ENCODE measurements at places on chromosomes 11 and 22. TPM values are rescaled to one million over a fixed set of nuclear protein-coding genes. Genes with fewer than 3 reads are reported as not detected.
A peak's percentile ranks its signal among the peaks of the same experiment; 100 is the strongest.

PHETA2 gene
- total RNA-seq = 18.9 TPM

OR52I1 gene
- not detected for total RNA-seq

TEX54 gene
- not detected for total RNA-seq

CRY2 gene
- 11.2 TPM for total RNA-seq

CNGA4 gene
- total RNA-seq = 0.12 TPM

DNA sequence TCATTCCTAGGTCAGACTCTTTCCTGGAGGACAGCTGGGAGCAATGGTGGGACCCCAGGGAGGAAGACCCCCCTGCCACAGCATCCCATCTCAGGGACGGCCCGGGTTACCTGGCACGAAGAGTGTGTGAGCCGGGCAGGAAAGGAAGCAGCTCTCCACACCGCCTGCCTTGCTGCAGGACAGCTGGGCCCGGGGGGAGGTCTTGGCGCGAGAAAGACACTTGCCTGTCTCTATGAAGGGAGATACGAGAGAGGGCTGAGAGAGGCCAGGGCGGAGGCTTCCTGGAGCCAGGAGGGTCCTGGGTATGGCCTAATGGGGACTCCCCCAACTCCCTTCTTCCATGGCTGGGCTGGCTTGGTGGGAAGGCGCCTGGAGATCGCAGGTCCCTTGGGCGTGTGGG, 36.1 kb upstream of the TTLL12 start:
- DNase-seq = no peak

DNA sequence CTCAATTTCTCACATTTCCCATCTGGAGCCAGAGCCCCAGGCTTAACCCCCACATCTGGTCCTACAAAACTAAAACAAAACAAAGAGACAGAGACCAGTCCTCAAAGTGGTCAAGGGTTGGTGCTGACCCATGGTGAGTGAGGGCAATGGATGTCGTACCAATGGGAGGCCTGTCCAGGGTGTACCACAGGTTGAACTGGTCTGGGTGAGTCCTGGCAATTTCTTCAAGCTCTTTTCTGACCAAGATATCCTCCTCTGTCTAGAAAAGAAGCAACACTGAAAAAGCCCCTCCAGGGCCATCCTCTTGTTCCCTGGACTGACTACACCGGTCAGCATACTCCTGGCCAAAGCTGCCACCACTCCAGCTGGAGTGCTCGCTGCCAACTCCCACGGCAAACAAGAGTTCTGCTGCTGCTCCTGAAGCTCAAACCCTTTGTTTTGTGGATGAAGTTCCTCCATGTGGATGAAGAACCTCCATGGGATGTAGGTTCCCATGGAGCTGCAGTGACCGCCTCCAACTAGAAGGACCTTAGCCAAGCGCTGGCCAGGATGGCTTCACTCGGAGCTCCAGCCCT, 6.9 kb downstream of the CYB5R2 start:
- no peak for DNase-seq

GRCh38 chr11:12842933-12843636, 166.0 kb upstream of the RASSF10 start:
- peak; percentile 91 for DNase-seq

- DNase-seq = no peak
These were observed 56.1 kb downstream of the SMCO4 start for GRCh38 chr11:93487032-93487483.

DNA sequence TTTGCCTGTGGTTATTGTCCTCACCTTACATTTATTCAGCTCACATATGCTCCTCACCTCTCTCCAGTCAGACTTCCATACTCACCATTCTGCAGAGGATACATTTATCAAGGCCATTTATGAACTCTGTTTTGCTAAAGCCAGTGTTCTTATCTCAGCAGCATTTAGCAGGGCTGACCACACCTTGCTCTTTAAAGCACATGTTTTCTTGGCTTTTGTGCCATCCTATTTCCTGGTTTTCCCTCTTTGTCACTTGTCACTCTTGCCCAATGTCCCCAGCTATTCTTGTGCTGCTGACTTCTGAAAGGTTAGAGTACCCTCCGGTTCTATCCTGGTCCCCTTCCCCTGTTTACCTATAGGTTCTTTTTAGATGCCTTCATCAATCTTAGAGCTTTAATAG, 446.6 kb downstream of the NELL1 start:
- no peak for DNase-seq

DNA sequence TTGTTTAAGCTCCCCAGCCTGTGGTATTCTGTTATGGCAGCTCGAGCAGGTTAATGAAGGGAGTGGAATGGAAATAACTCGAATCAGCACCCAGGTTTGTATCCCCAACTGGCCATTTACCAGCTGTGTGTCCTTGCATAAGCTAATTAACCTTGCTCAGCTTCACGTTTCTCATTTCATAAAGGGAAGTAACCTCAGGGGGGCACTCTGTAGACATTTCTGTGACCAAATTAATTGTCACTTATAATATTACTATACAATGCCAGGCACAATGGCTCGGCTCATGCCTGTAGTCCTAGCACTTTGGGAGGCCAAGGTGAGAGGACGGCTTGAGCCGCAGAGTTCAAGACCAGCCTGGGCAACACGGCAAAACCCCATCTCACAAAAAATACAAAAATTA, 13.8 kb downstream of the ADA2 start:
- no peak for DNase-seq

DNA sequence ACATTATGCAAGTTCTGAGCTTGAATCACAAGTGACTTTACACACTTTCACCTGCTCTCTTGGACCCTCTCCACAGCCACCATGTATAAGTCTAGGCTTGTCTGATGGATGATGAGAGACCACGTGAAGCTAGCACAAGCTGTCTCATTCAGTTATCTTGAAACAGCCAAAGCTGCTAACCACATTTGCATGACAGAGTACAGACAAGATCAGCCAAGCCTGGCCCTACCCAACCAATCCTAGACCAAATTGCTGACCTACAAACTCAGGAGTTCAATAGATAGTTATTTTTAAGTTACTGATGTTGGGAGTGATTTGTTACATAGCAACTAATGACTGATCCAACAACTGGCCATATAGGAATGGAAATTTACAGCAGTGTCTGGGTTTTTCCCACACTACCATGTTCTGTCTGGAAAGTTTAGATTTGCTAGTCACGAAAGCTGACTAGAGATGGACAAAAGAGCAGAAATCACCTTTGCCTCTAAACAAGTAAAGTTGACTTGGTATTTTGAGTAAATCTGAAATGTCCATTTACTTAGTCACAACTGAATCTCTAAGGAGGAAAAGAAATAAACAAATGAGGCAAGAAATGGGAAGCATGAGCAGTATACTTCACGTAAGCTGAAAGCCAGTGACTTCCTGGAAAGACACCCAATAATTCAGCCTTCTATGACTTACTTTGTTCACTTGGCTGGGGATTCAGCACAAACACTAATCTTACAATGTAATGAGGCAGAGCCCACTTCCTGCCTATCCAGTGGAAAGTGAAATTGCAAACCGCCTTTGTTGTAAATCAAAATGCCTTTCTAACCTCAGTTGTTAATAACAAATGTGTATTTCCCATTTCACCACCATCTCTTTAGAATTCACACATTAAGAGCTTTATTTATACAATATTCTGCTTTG, 101.7 kb downstream of the FAM181B start:
- no peak for DNase-seq

DNA sequence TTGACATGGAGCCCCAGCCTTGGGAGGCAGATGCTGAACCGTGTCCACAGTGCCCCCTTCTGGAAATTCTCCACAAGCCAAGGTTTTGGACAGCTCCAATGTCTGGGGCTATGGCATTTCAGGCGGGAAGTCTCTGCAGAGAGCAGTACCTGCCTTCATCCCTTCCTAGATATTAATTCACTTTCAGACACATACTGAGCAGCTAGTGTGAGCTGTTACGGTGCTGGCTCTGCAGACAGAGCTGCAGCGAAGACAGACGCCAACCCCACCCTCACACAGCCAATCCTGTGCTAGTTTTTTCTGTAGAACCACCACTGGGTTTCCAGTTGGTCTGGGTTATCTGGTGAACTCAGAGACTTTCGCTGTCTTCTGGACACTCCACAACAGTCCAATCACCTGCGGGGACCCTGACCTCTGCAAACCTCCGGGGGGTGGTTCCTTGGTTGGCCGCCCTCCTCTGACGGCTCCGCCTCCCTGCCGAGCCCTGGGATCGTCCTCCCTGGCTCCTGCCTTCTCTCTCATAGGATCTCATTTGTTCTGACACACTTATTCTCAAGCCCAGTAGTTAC, 9.1 kb downstream of the LMF2 start:
- DNase-seq = peak; percentile 34

DNA sequence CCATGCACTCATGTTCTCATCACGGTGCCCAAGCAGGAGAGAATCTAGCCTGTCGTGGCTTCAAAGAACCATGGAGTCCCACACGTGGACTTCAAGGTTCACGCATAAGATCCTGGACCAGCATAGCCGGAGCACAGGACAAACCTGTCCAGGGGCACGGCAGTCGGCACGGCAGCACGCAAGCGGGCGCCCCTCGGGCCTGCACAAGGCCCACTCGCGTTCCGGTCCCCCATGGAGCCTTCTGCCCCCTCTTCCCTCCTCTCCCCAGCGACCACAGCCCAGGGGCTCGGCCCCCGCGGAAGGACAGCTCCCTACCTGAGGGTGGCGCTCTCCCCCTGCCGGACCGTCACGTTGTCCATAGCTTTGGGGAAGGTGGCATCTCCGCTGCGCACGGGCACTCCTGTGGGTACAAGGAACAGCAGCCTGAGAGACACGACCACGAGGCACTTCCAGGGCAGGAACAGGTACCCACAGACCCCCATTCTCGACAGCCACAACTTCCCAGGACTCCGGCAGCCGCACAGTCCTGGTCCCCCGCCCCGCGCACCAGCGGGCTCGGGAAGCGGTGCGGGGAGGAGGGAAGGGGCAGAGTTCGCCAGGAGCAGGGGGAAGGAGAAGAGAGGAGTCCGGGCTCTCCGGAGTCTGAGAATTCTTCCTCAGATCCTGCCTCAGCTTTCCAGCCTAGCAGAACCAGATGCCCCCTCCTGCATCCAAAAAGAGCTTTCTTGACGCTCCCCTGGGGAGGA, 589.5 kb downstream of the OPCML start:
- DNase-seq = no peak

- no peak for DNase-seq
These were observed 5.4 kb downstream of the PDE2A start for GRCh38 chr11:72668629-72669347.

- no peak for DNase-seq
These were observed 44.1 kb upstream of the FIBIN start for GRCh38 chr11:26949846-26950245.

- no peak for DNase-seq
These were observed 22.4 kb upstream of the MOB2 start for GRCh38 chr11:1508986-1509385.

All from glomerular endothelial cell (primary cell).